ENCODE measurements at places on chromosomes 5 and 9.

DNA sequence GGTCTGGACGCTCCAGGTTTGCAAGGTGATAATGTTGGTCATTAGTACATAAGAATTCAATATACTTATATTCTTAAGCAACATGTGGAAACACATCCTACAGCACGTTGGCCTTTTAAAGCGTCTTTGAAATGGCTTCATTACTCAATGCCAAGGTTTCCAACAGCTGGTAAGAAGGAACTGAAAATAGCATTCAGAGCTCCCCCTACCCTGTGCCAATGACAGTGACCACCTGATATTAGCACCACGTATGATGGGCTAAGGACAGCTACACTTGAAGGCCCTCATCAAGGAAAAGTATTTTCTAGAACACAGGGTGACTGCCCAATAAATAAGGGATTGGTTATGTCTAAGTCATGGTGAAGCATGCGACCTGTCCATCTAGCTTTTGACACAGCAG, 9.9 kb downstream of the ZNF622 start:
- DNase-seq: no peak

GRCh38 chr9:3827175-3827574, 301.4 kb upstream of the RFX3 start:
- DNase-seq: no peak

- no peak for DNase-seq
Observed at GRCh38 chr9:16039218-16039987, 486.6 kb downstream of the CCDC171 start.

GRCh38 chr9:136122425-136123383, 4.0 kb upstream of the TMEM250 start:
- DNase-seq: peak; percentile 73

GRCh38 chr9:85524531-85524930, 217.2 kb downstream of the AGTPBP1 start:
- DNase-seq: no peak

DNA sequence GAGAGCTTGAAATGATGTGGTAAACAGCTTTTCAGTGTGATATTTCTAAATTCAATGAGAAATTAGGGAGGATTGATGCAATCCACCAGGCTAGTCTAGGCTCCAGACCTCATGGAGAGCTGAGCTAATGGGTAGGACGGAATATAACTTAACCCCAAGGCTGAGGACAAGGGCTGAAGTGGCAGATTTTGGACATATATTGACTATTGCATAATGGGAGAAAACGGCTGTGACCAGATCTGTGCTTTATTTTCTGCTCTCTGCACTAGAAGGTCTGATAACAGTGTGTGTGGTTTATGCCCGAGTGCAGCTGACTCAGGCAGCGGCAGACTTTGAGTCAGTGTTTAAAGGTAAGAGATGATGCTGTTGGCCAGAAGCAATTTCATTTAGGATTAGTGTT, 70.6 kb downstream of the ACTBL2 start:
- DNase-seq: no peak

- DNase-seq: no peak
Observed at GRCh38 chr9:2241461-2241835, 226.3 kb downstream of the SMARCA2 start.

DNA sequence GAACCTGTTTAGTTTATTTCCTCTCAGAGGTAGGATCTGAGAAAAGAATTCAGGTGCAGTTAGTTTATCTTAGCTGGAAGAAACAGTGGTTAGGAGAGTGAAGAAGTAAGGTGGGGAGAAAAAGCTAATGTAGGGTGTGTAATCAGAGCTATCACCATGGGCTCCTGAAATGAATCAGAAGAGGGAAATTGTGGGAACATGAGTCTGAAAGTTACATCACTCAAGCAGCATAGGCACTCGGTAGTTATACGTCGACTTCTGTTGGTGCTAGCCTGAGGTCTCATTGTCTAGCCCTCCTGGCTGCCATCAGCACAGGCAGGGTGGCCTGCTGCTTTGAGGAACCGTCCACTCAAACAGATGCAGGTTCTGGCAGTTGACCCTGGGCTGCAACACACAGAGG, 56.7 kb upstream of the NPR3 start:
- DNase-seq: no peak

GRCh38 chr9:117245175-117245829, 169.6 kb downstream of the ASTN2 start:
- no peak for DNase-seq

DNA sequence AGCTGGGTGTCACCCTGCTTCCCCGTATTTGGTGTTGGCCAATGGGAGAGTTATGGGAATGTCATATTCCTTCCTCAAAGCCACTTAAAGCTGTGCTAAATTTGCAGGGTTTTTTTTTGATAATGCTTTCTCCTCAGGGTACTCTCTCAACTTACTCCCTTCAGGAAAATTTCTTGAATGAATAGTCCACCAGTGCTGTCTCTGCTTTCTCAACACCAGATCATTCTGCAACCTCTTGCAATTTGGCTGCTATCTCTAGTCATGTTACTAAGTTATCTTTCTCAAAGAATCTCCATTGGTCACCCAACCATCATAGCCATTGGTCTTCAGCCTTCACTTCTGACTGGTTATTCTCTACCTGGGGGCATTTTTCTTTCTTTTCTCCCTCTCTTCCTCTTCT, 13.4 kb upstream of the TNFAIP8 start:
- no peak for DNase-seq

DNA sequence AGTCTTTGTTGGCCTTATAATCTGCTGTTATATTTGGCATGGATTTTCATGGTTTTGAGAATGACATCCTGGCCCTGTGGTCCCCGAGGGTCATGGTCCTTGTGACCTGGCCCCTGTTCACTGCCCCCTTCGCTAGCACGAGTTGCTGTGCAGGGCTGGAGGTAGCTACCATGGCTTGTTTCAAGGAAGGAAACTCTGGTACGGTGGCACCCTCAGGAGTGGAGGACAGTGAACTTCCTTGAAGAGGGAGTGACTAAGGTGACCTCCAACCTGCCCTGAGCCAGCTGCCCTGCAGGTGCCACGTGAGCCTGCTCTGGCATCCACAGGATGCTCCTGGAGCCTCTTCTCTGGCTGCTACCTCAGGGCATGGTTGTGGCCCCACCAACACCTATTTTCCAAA, 62.1 kb downstream of the MTAP start:
- no peak for DNase-seq

DNA sequence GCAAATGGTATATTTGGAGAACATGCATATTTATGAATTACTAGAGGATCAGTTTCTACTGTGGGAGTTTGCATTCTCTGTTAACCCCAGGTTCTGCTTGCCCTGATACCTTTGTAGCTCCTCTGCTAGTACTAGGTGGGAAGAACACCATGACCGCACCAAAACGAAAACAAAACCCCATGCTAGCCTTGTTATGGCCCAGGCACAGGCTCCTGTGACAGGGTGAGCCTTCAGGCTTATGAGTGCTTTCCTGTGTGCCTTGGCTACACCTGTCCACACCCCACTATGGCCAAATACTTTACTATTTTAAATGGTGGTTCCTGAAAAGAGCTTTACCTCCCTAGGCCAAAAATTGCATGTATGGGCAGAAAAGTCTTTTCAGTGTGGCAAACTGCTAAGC, 94.8 kb downstream of the PPIC start:
- no peak for DNase-seq

DNA sequence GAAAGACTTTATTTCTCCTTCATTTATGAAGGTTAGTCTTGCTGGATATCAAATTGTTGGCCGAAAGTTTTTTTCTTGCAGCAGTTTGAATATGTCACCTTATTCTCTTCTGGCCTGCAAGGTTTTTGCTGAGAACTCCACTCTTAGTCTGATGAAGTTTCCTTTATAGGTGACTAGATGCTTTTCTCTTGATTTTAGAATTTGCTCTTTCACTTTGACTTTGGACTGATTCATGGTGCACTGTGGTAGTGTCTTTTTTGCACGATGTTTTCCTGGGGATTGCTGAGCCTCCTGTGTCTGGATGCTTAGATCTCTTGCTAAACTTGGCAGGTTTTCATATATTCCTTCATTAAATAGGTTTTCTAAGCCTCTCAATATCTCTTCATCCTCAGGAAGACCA, 12.4 kb downstream of the AHRR start:
- DNase-seq: no peak

GRCh38 chr5:68685863-68686262, 408.0 kb upstream of the SLC30A5 start:
- no peak for DNase-seq

- no peak for DNase-seq
Observed at GRCh38 chr9:122402874-122403273, 32.0 kb downstream of the PTGS1 start.

DNA sequence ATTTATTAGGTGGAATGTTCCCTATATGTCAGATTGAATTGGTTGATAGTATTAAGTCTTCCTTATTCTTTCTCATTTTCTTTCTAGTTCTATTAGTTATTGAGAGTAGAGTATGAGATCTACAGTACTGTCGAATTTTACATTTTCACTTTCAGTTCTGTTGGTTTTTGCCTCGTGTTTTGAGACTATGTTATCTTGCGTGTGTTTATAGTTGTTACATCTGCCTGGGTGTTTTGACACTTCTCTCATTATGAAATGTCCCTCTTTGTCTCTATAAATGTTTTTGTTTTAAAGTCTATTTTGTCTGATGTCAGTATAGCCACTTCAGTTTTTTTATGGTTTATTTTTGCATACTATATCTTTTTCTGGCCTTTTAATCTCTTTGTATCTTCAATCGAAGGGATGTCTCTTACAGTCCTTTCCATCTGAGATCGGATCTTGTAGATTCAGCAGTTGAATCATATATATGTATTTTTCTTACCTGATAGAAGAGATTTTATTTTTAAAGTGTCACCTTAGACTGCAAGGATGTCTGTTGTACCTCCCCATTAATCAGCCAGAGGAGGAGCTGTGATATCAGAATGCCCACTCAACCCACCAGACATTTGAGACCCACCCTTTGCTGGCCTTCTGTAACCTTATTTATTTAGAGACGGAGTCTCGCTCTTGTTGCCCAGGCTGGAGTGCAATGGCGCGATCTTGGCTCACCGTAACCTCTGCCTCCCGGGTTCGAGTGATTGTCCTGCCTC, 20.7 kb downstream of the EHMT1 start:
- DNase-seq: no peak

- DNase-seq: no peak
Observed at GRCh38 chr5:144017119-144017518, 153.3 kb downstream of the YIPF5 start.

DNA sequence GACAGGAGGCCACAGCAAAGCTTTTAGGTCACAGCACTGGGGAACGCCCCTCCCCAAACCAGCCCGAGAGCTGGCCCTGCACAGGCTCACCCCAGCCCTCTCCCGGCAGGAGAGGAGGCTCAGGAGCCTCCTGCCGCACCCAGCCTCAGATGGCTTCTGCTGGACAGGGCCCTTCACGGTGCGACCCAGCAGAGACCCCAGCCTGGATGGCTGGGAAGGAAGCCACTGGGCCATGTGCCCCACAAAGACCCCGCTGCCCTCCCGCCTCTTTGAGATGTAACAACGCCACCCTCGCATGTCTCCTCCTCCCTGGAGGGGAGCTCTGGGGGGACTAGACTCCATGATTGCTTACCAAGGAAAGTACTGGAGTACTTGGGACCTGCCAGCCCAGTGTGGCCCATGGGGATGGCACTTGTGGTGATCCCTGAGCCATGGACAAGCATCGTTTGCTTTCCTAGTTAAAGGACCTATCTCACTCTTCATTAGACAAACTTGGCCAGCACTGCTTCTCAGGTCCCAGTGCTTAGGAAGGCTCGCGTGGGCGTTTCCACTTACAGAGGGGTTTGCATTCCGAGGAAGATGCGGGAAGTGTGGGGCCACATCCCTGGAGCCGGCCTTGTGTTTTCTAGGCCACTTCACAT, 9.0 kb downstream of the MYMK start:
- no peak for DNase-seq

DNA sequence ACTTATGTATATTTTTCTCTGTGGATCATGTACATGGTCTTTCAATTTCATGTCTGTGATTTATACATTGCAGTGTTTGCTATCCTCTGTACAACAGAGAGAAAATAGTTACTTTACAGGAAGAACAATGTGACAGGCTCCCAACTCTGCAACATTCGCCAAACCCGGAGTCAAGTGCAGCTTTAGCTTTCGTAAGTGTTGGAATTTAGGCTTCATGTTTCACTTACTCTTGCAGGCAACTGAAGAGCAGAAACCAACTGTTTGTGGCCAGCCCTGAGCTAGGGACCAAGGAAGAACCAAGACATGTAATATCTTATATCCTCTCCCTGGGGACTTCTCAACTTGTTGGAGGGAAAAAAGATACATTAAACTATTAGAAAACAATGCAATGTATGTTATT, 147.9 kb downstream of the C5orf15 start:
- DNase-seq: no peak

- DNase-seq: peak; percentile 94
Observed at GRCh38 chr5:2149195-2149539, 266.4 kb upstream of the IRX4 start.

DNA sequence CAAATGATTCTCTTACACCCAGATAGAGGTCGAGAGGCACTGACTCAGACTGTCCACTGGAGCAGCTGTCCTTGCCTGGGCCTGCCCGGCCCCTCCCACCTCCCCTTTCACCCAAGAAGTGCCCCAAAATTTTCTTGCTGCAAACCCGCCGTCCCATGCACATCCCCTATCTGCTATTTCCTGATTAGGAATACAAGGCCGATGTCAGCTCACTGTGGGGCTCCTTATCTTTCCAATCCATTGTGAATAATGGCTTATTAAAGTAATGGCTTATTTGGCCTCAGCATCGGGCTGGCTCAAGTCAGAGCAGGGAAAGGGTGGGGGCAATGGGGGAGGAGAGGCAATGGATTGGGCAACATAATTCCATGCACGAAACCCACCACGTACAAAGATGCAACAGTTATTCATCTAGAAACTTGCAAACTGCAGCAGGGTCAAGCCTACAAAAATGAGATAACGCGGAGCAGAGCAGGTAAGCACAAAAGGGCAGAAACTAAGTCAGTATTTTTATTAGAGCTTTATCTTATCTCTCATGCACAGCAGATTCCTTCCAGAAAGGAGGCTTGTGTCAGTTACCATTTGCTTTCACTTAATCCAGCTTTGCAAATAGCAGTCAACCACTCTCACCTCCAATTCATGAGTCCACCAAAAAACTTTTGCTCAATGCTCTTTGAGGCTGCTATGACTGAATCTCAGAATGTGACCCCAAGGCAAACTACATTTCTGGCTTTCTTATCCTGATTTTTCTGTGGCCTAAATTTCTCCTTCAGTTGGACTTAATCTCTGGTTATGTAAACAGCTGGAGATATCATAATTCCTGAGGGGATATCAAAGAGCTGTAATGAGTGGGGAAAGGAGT, 138.2 kb upstream of the OSMR start:
- no peak for DNase-seq
